ENCODE measurements at places on chromosomes 4 and X. TPM values are rescaled to one million over a fixed set of nuclear protein-coding genes. Genes with fewer than 3 reads are reported as not detected.

FGD1 gene
- total RNA-seq = 7.7 TPM

SAT1 gene
- 372 TPM for total RNA-seq

GNRHR gene
- not detected for total RNA-seq

MCF2 gene
- total RNA-seq = not detected

PF4V1 gene
- total RNA-seq = not detected

BBS7 gene
- 14.8 TPM for total RNA-seq

SLITRK4 gene
- total RNA-seq = 0.02 TPM

JCHAIN gene
- total RNA-seq = 0.16 TPM

CXCR3 gene
- not detected for total RNA-seq

MMGT1 gene
- 19.6 TPM for total RNA-seq

UGT8 gene
- total RNA-seq = 0.09 TPM
